ENCODE measurements at places on chromosomes 1 and 21. TPM values are rescaled to one million over a fixed set of nuclear protein-coding genes. Genes with fewer than 3 reads are reported as not detected.

- DNase-seq, result no peak
Observed at GRCh38 chr1:6703016-6703415, 1.4 kb upstream of the DNAJC11 start.

GRCh38 chr1:233675446-233675845 is 61.5 kb downstream of the KCNK1 start:
- DNase-seq, result no peak

DNA sequence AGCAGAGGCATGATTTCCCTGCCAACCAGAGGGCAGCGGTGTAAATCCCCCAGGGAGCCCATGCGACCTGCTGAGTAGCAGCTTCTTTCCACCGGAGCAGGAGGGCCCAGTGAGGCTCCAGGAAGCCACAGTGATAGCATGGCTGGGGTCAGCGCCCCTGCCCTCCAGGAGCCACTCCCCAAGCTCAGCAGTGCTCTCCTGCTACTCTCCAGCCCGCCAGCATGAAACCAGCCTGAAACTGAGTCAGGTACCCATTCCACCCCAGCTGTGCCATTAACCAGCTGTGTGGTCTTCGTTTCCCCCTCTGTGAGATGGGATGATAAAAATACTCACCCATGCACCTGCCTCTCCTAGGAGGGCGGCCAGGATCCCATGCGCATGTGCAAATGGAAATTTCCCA is 123.8 kb upstream of the TMEM51 start:
- DNase-seq, result no peak

DNA sequence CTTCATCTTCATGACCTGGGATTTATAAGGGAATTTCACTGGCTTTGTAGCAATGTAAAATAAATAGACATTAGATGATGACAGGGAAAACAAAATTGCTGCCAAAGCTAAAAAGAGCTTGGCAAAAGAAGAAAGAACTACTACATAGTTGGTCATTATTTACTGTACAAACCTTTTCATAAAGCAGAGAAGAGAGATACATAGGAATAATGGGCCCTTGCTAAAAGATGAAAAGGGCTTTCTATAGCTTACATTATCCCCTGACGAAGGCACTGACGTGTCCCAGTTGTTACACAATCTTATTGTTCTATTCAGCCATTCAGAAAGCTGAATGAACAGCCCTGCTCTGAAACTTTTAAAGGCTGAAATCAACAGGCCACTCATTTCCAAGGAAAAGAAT is 57.1 kb downstream of the ZC3H11B start:
- no peak for DNase-seq

DNA sequence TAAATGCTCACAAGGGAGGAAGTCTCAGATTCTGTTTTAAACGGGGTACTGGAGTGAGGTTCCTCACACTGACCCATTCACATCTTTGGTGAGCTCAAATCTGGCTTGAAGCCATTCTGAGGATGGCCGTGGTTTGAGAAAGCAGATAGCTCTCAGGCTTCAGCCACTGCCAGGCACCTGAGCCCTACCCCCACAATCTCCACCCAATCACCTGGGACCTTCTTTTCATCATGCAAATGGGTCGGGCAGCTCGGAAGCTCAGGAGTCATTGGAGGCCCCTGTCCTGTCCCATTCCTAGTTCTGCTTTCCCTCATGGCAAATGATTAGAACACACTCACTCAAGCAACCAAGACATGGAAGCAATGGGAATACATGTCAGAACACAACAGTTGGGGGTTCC is 141.4 kb upstream of the ETS2 start:
- no peak for DNase-seq

- no peak for DNase-seq
Observed at GRCh38 chr1:87052400-87052799, 138.0 kb downstream of the HS2ST1 start.

- no peak for DNase-seq
Observed at GRCh38 chr1:184035719-184036516, 1.6 kb downstream of the COLGALT2 start.

The OR2L2 gene
- total RNA-seq, result not detected

GRCh38 chr1:172674831-172675613 is 16.1 kb downstream of the FASLG start:
- DNase-seq, result no peak

The FALEC gene
- not detected for total RNA-seq

The GJB5 gene
- total RNA-seq, result not detected

DNA sequence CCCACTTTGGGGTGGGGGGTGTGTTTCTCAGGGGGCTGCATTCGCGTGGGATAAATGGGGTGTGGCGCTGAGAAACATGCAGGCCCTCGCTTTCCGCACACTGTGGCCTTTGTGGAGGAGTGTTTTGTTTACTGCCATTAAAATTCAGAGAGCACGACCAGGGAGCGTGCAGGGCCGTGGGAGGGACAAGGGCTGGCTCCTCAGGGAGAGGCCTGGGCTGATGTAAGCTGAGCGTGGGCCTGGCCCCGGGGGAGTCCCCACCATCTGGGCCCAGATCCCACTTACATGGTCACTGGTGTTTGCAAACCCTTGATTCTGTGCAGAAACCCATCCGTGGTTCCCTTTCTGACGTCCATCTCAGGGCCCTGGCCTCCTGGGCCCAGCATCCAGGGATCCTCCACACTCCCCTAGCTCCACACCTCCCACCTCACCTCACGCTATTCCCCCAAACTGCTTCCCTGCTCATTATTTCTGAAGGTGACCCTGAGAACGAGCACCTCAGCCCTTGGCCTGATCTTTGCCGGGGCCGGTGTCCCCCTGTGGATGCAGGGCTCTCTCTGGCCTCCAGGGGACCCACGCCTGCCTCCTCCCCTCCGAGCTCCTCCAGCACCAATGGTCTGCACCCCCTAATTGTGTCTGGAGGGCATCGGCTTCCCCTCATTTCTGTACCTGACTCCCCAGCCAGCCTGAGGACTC is 92.5 kb upstream of the SIM2 start:
- DNase-seq, result no peak

DNA sequence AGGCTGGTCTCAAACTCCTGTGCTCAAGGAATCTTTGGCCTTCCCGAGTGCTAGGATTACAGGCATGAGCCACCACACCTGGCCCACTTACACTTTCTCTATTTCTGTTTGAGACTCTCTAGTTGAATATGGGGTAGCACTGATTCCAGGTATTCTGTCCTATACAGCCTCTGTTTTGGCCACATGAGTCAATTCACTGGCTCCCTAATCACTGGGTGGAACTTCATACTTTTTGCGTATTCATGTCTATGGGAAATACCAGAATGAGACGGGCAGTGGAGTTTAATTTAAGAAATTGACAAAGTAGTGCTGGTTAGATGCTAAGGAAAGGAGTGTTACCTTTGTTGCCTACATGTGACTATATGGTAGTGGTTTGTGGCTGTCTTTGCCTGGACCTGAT is 35.5 kb downstream of the MACF1 start:
- DNase-seq, result no peak

DNA sequence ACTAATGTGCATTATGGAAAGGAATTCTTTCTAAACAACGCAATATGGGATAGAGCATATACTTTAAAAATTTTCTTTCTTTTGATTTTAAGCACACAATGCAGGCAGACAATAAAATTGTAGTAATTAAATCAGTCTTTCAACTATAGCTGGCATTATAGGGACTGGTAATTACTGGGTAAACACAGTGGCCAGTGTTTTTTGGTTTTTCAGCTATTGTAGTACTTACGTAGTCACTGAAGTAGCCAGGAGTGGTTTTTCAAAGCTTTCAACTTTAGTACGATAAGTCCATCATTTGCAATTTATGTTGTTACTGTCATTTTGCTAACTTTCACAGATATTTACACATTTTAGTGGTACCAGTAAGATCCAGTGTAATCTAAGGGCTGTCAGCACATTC is 50.6 kb downstream of the RAB3GAP2 start:
- DNase-seq, result no peak

The KDM5B gene
- total RNA-seq, result 93.4 TPM

DNA sequence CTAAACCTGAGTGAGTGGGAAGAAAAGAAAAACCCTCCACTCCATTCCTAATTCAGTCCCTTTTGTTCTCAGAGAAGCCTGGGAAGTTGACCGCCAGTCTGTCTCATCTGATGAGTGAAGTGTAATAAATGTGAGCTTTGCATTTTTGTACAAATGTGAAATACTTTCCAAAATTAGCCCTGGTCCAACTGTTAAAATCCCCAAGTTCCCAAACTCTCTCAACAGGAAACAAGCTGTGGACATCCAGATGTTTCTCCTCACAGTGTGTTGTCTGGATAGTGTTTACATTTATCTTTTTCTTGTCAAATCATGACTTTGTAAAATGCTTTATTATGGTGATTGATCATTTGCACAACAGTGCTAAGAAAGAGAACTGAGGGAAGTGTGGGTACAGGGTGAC is 145.1 kb downstream of the TM2D1 start:
- DNase-seq, result no peak

- no peak for DNase-seq
Observed at GRCh38 chr1:39084191-39084590, 58.0 kb downstream of the NDUFS5 start.

The HCRTR1 gene
- not detected for total RNA-seq

DNA sequence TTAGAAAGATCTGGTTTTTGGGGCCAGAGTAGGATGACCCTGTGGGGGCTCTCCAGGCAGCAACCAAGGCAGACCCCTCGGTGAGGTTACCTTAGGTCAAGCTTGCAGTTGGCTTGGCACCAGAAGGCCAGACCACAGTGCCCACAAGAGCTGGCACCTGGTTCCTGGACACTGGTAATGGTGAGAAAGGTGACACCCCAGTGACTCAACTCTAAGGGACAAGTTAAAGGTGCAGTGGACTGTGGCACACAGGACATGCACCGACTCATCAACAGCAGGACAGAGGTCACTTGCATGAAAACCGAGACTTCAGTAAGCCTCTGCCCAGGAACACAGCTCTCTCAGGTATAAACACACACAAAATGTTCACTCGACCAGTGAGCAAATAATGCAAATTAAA is 6.7 kb downstream of the LRRC38 start:
- no peak for DNase-seq

The NFIA gene
- total RNA-seq, result 44.2 TPM

DNA sequence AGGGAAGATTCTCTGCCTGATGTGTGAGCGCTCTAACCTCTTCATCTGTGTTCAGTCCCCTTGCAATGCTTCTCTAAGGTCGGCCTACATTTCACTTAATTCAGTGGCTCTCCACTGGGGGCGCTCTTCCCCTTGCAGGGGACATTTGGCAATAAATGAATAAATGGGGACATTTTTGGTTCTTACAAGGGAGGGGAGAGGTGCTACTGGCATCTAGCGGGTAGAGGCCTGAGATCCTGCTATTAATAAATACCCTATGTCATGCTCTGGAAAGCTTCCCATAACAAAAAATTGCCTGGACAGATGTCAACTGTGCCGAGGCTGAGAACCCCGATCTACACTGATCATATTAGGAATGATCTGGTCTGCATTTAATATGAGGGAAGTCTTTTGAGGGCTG is 25.9 kb upstream of the DNAJC11 start:
- DNase-seq, result peak; percentile 62

GRCh38 chr1:84430546-84430945 is 32.3 kb downstream of the DNASE2B start:
- no peak for DNase-seq

The SPATA46 gene
- not detected for total RNA-seq

The KCNE1 gene
- total RNA-seq, result not detected

DNA sequence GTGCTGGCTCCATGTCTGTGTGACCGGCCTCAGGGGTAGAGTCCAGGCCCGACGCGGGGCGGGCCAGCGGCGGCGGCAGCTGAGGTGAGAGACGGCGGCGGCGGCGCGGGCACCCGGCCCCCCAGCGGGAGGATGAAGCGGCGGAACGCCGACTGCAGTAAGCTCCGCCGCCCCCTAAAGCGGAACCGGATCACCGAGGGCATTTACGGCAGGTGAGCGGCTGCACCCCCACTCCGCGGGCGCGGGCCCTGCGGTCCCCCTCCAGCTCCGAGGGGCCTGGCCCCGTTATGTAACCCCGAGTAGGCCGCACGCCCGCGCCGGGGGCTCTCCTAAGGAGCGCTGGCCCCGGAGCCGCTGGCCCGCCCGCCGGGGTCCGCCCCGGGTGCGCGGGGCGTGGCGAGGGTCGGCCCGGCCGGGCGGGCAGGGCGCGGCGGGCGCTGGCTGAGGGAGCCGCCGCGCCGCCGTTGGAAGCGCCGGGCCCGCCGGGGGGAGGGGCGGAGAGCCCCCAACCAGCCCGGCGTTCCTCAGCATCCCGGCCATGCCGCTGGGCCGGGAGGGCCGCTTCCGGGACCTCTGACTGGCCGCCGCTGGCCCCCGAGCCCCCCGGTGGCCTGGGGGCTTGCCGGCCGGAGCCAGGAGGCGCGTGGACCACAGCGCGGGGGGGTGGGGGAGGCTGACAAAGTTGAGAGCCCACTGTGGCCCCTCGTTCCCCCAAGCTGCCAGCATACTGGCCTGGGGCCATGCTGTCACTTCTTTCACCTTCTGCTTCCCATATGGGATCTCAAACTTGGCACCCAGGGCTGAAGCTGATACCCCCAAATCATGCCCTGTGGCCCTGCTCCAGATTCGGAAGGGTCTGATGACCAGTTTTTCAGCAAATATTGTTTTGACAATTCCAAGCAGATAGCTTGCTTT is 527 bp downstream of the MACO1 start:
- peak; percentile 36 for DNase-seq

The MANEAL gene
- 6.6 TPM for total RNA-seq

GRCh38 chr1:162554258-162554657 is 7.3 kb upstream of the UAP1 start:
- DNase-seq, result no peak

DNA sequence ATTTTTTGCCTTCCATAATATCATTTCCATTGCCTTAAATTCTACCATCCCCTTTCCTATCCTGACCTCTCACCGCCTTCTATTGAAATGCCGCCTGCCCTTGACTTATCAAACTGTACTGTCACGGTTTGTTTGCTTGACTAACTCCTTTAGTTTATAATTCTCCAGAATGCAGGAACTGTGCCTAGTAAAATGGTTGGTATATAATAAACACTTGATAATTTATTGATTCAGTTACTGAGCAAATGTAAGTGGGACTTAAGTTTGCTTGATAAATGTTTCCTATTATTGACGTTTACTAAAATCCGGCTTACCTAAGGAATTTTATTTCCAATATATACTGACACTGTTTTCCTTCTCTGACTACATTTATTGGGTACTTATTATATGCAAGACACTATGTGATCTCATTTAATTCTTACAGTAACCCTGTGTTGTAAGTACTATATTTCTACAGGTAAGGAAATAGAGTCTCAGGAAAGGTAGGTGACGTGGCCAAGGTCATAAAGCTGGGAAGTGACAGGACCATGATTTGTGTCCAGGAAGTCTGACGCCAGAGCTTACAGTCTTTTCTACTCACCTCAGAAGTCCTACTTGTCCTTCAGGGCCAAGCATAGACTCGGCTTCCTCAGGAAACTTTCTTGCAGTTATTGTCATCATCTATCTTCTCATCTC is 35.7 kb downstream of the DPT start:
- DNase-seq, result peak; percentile 76

DNA sequence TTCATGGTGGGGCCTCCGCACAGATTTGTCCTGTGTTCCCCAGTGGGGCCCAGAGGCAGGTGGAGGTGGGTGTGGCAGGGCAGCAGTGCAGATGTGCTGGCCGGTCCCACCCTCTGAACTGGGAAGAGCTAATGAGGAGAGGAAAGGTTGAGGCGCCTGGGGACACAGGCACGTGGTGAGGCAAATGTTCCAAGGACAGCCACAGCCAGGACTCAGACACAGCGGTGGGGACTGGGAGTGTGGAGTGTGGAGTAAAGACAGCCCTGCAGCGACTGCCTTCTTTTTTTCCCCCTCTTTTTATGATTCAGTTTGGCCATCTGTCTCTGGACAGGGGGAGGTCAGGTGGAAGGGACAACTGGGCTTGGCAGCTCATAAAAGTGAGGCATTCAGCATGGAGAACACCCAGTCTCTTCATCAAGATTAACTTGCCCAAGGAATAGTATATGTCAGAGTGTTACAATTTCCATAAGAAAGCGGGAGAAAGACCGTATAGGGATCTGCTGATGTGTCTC is 104.2 kb upstream of the GCLM start:
- DNase-seq, result no peak

Measured in colonic mucosa (tissue), 4 donors.